ENCODE measurements at places on chromosomes 7 and 10. TPM values are rescaled to one million over a fixed set of nuclear protein-coding genes. Genes with fewer than 3 reads are reported as not detected.

DNA sequence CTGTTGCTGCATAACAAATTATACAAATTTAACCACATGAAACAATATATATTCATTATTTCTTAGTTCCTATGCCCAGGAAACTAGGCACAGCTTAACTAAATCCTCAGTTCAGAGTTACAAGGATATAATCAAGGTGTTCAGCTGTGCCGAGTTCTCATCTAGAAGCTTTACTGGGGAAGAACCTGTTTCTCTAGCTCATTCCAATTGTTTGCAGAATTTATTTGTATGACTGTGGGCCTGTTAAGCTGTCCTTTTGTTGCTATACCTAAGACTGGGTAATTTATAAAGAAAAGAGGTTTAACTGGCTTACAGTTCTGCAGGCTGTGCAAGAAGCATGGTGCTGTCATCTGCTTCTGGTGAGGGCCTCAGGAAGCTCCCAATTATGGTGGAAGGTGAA, 21.8 kb upstream of the MDFIC start:
- no peaks in the 10 kb centered on the region for H3K36me3 ChIP-seq
- no peaks in the 10 kb centered on the region for H3K4me1 ChIP-seq
- DNase-seq = no peak
- H3K27me3 ChIP-seq = no peaks in the 10 kb centered on the region

- H3K27me3 ChIP-seq = no peaks in the 10 kb centered on the region
- no peak overlapping the region for H3K4me3 ChIP-seq
- H3K36me3 ChIP-seq = peaks cover 29% of the 10 kb centered on the region
- no peak for DNase-seq
- H3K27ac ChIP-seq = no peak overlapping the region
Observed at GRCh38 chr10:124831116-124831515, 29.5 kb downstream of the ABRAXAS2 start.

DNA sequence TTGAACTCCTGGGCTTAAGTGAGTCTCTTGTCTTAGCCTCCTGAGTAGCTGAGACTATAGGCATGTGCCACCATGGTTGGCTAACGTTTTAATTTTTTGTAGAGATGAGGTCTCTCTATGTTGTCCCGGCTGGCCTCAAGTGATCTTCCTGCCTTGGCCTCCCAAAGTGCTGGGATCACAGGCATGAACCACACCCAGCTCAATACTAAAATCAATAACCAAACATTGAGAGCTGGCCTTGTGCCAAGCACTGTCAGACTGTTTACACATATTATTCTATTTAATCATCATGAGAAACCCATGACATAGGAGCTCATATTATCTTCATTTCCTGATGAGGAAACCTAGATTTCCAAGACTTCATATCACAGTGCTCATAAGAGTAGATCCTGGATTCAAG, 251.2 kb downstream of the BAMBI start:
- H3K4me1 ChIP-seq = peaks cover 10% of the 10 kb centered on the region
- H3K27ac ChIP-seq = no peak overlapping the region
- H3K4me3 ChIP-seq = no peak overlapping the region
- H3K36me3 ChIP-seq = no peaks in the 10 kb centered on the region

CPA5 gene
- not detected for total RNA-seq

ITGB8 gene
- total RNA-seq = 5.2 TPM

OR2A12 gene
- total RNA-seq = not detected

GIMAP7 gene
- 32.5 TPM for total RNA-seq

GRCh38 chr10:128853537-128853936, 613.5 kb upstream of the MGMT start:
- no peaks in the 10 kb centered on the region for H3K36me3 ChIP-seq
- H3K27me3 ChIP-seq = no peaks in the 10 kb centered on the region
- H3K27ac ChIP-seq = no peak overlapping the region

GRCh38 chr7:30322271-30323005, 38.0 kb downstream of the ZNRF2 start:
- peak overlapping the region; percentile 70 for H3K27ac ChIP-seq
- no peaks in the 10 kb centered on the region for H3K36me3 ChIP-seq
- no peaks in the 10 kb centered on the region for H3K27me3 ChIP-seq
- peak overlapping the region; percentile 25 for H3K4me3 ChIP-seq

- H3K36me3 ChIP-seq = no peaks in the 10 kb centered on the region
- no peak overlapping the region for H3K27ac ChIP-seq
- no peak for DNase-seq
- no peaks in the 10 kb centered on the region for H3K4me1 ChIP-seq
- no peaks in the 10 kb centered on the region for H3K27me3 ChIP-seq
Observed at GRCh38 chr10:20289070-20289828, 473.0 kb downstream of the PLXDC2 start.

STAG3 gene
- 2.8 TPM for total RNA-seq

DNA sequence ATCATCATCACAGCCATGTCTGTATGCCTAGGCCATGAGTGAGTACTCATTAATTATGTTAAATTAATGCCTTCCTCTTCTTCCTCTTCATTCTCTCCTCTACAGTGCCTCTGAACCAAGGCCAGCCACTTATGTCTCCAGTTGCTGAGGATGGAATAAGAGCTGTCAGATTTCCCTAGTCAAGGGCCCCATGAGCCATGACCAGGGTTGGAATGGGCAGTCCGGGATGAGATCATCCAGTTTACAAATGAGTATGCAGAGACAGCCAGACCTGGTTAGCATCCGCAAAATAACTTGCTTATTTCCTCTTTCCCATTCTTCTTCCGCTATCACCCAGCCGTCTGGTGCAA, 342.7 kb downstream of the GRID1 start:
- no peak for DNase-seq
- no peak overlapping the region for H3K27ac ChIP-seq
- H3K27me3 ChIP-seq = no peaks in the 10 kb centered on the region
- H3K4me1 ChIP-seq = no peaks in the 10 kb centered on the region

GRCh38 chr7:8185926-8186683, 75.9 kb downstream of the ICA1 start:
- no peak overlapping the region for H3K4me3 ChIP-seq
- H3K27ac ChIP-seq = no peak overlapping the region
- no peaks in the 10 kb centered on the region for H3K36me3 ChIP-seq

- no peaks in the 10 kb centered on the region for H3K36me3 ChIP-seq
- no peak overlapping the region for H3K4me3 ChIP-seq
- no peak for DNase-seq
Observed at GRCh38 chr7:112400141-112400540, 50.1 kb upstream of the IFRD1 start.

Data from upper lobe of left lung (tissue), 6 donors.